SJCRH30 (cell line): ENCODE measurements at places on chromosomes 6 and 20. TPM values are rescaled to one million over a fixed set of nuclear protein-coding genes. Genes with fewer than 3 reads are reported as not detected.
A peak's percentile ranks its signal among the peaks of the same experiment; 100 is the strongest.

Gene TRIM40
- total RNA-seq: not detected in 2 replicates

DNA sequence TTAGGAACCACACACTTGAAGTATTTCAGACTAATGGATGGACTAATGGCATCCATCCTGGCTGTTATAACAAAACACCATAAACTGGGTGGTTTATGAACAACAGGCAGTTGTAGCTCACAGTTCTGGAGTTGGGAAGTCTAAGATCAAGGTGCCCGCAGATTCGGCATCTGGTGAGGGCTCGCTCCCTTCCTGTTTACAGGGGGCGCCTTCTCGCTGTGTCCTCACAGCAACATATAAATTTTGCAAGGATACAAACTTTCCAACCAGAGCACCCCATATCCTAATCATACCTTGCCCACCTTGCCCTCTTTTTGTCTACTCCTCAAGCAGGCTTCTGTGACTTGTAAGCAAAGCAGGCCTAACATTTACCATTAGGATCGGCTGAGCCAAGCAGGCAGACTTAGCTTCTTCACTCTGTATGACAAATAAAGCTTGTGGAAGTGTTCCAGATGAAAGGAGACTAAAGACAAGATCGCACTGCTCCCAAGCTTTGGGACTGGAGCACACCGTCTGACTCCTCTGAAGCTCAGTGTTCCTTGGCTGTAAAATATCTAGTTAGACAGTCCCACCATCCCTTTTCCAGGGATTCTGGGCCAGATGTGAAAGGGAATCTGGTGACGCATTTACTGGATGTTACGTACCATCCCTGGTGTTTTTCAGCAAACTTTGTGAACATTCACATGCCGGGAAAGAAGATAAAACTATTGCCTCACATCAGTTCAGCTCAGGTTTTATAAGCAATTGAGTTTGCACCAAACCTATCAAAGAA lies 34.9 kb downstream of the GFOD1 start:
- H3K27ac ChIP-seq: no peak overlapping the region
- H3K36me3 ChIP-seq: no peaks in the 10 kb centered on the region
- no peak for DNase-seq
- no peaks in the 10 kb centered on the region for H3K27me3 ChIP-seq
- H3K4me1 ChIP-seq: peaks cover 5% of the 10 kb centered on the region; the same call in 1 of the 2 replicates

DNA sequence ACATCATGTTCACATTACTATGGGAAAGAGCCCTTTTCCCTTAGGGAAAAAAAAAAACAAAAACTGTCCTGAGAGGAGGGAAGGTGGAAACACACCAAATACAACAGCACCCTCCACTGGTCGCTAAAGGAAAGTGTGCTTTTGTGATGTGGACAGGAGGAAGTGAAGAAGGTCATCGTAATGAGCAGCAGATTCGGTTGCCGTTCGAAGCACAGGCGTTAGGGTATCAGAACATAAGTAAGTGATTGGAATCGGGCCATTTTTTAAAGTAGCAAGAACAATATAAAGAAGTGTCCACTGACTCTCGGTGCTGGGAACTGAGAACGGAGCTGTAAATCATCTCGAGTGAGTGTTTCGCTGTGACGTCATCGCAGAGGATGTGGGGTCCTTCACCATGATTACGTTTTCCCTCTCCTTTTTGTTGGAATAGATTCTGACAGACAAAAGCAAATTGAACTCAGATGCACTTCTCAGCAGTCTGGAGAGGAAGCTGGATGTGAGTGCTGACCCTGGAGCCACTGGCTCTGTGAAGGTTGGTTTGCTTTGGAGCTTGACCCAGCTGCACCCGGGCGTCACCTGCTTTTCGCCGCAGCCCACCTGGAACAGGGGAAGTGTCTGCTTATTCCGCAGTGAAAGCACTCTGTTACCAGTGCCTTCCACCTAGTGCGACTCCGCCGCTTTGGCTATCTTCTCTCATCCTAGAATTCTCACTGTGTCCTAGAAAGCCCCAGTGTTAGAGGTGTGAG lies 203.6 kb upstream of the GMDS start:
- H3K27me3 ChIP-seq: no peaks in the 10 kb centered on the region
- H3K27ac ChIP-seq: no peak overlapping the region
- peak overlapping the region; percentile 50 for H3K4me3 ChIP-seq
- peak; percentile 51 for DNase-seq
- peaks cover 6% of the 10 kb centered on the region; the same call in 1 of the 2 replicates for H3K4me1 ChIP-seq

DNA sequence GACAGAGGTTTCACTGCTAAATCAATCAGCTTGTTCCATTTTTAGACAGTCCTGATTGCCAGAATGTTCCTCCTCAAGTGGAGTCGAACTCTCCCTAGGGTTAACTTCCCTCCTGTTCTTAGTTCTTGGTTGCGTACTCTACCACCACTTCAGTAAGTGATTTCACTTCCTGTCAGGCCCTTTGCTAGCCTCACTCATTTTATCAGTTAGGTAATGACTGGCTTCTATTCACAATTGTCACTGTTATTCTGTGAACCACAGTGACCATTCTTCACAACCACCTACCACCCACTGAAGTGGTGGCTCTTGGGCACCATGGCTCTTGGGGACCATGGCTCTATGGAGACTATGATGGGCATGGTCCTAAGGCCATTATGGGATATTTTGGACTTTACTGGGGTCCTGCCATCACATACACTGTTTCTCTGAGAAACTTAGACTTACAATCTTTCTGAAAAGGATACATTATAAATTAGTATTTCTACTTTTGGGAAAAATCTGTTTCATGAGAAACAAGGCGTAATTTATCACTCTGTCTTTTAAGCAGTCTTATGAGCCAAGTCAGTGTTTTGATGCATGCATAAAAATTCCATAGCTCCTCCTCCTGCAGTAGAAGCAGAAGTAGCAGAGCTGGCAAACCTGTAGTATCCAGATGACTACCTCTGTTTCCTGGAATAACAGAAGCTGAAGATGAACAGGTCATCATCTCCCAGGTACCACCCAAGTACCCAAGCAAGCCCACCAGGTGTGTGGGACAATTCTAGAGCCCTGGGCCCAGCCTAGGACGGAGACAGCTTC lies 66.3 kb downstream of the ATXN1 start:
- no peak overlapping the region for H3K4me3 ChIP-seq
- H3K27me3 ChIP-seq: no peaks in the 10 kb centered on the region
- no peaks in the 10 kb centered on the region for H3K4me1 ChIP-seq

Gene PPP1R14C
- total RNA-seq: 0.05 TPM in 1 of 2 replicates, not detected in the other

GRCh38 chr20:5735845-5736510 lies 14.2 kb upstream of the SHLD1 start:
- H3K36me3 ChIP-seq: no peaks in the 10 kb centered on the region
- H3K4me3 ChIP-seq: no peak overlapping the region
- H3K4me1 ChIP-seq: peaks cover 19% of the 10 kb centered on the region
- H3K27me3 ChIP-seq: no peaks in the 10 kb centered on the region; the same call in 1 of the 2 replicates
- peak; percentile 96 for DNase-seq
- peak overlapping the region; percentile 57 for H3K27ac ChIP-seq
